ENCODE measurements at places on chromosomes 1 and 21.

GRCh38 chr1:208209286-208209685 is 34.9 kb downstream of the PLXNA2 start:
- no peaks in the 10 kb centered on the region for H3K36me3 ChIP-seq
- H3K27me3 ChIP-seq: no peaks in the 10 kb centered on the region
- peaks cover 1% of the 10 kb centered on the region for H3K4me1 ChIP-seq
- no peak overlapping the region for H3K27ac ChIP-seq
- no peak overlapping the region for H3K4me3 ChIP-seq

- H3K4me1 ChIP-seq: peaks cover 2% of the 10 kb centered on the region
- H3K36me3 ChIP-seq: no peaks in the 10 kb centered on the region
- H3K4me3 ChIP-seq: no peak overlapping the region
- no peaks in the 10 kb centered on the region for H3K27me3 ChIP-seq
Measured at GRCh38 chr1:234954613-234955012, 174.0 kb downstream of the TOMM20 start.

GRCh38 chr1:202034683-202035462 is 24.5 kb downstream of the ELF3 start:
- H3K36me3 ChIP-seq: no peaks in the 10 kb centered on the region
- no peaks in the 10 kb centered on the region for H3K27me3 ChIP-seq
- peak; percentile 80 for DNase-seq
- H3K4me1 ChIP-seq: peaks cover 2% of the 10 kb centered on the region
- no peak overlapping the region for H3K27ac ChIP-seq

DNA sequence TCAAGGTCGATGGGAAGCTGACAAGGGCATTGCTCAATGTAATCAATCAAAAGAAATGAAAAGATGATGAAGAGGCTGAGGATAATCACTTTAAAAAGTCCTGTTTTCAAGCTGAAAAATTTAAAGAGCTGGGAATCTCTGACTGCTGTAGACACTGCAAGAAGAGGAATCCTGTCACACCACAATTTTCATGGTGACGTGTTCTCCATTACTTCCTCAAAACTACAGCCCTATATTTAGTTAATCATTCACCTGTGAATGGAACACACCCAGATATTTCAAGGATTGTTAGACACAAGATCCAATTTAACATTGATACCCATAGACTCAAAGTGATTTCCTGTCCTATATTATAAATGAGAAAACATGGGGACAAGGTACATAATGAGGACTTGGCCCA is 1048.3 kb downstream of the AMY1C start:
- H3K27me3 ChIP-seq: no peaks in the 10 kb centered on the region
- no peak for DNase-seq
- no peak overlapping the region for H3K4me3 ChIP-seq

- no peak overlapping the region for H3K4me3 ChIP-seq
- H3K27me3 ChIP-seq: no peaks in the 10 kb centered on the region
- H3K4me1 ChIP-seq: no peaks in the 10 kb centered on the region
- DNase-seq: no peak
- no peaks in the 10 kb centered on the region for H3K36me3 ChIP-seq
- no peak overlapping the region for H3K27ac ChIP-seq
Measured at GRCh38 chr1:245549996-245550719, 395.4 kb downstream of the KIF26B start.

GRCh38 chr21:42980312-42981213 is 6.2 kb downstream of the PKNOX1 start:
- no peaks in the 10 kb centered on the region for H3K4me1 ChIP-seq

DNA sequence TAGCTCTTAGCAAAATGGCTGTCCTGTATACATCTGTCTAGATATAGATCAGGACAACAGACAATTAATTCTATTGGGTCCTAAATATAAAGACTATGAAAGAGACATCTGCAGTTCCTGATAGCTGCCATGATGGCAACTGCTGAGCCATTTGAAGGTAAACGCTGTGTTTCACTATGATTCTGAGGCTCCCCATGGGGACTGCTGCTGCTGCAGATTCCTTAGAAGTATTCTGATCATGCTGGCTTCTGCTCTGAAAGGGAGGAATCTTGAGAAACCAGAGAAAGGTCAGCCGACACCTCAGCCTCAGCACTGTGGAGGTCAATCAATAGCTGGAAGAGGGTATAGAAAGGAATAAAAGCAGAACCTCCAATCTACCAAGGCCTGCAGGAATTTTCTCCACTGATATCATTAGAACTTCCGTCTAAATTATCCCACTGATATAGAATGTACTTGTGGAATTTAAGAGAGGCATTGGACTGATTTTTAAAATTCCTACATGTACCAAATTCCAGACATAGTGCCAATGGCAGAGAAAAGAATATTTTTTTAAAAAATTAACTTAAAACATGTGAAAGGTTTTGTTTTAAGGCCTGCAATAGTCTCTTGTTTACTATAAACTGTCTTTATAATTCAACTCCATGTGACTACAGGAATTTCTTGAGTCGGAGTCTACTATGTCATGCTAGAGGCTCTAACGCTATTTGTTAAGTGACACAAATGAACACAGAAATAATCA is 53.2 kb downstream of the DDAH1 start:
- H3K4me1 ChIP-seq: no peaks in the 10 kb centered on the region
- H3K36me3 ChIP-seq: no peaks in the 10 kb centered on the region
- H3K4me3 ChIP-seq: no peak overlapping the region
- DNase-seq: no peak
- no peak overlapping the region for H3K27ac ChIP-seq
- no peaks in the 10 kb centered on the region for H3K27me3 ChIP-seq

All from ovary (tissue), 10 donors.